Activated T-helper 1 cell treated with anti-CD3 and anti-CD28 coated beads, Interleukin-2, amount 50 U/mL, for 16 hours (primary cell): ENCODE measurements at places on chromosomes 5 and 9.

- DNase-seq = no peak
Observed at GRCh38 chr5:99314721-99315120, 385.9 kb upstream of the CHD1 start.

- DNase-seq = no peak
Observed at GRCh38 chr5:1111241-1111726, 579 bp downstream of the SLC12A7 start.

- DNase-seq = no peak
Observed at GRCh38 chr9:95822015-95822414, 53.5 kb upstream of the ERCC6L2 start.

GRCh38 chr9:76023715-76024195, 133.3 kb downstream of the PCSK5 start:
- no peak for DNase-seq

GRCh38 chr5:155871623-155872022, 455.3 kb upstream of the SGCD start:
- no peak for DNase-seq

DNA sequence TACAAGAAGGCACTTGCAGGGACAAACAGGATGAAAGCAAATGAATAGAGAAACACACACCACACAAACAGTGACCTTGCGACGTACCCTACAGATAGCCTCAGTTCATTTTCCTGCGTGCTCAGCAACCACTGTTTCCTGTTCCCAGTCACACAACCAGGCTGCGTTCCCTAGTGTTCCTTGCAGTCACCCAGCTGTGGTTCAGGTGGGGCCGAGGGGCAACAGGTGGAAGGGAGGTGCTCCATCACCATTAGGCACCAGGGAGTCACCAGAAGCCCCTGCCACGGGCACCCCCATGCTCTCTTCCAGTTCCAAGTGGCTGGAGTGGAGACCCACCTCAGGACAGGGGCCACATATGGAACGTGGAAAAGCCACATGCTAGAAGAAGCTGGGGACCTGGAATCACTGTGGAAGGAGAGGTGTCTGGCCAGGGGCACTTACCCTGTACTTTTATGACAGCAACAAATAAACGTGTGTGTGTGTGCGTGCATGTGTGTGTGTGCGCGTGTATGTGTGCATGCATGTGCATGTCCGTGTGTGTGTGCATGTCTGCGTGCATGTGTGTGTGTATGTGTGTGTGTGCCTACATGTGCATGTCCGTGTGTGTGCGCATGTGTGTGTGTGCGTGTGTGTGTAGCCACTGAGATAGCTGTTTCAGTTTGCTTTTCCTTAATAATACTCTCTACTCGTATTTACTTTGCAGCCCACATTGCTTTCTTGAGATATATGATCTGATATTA, 18.8 kb upstream of the FCN2 start:
- DNase-seq = no peak

DNA sequence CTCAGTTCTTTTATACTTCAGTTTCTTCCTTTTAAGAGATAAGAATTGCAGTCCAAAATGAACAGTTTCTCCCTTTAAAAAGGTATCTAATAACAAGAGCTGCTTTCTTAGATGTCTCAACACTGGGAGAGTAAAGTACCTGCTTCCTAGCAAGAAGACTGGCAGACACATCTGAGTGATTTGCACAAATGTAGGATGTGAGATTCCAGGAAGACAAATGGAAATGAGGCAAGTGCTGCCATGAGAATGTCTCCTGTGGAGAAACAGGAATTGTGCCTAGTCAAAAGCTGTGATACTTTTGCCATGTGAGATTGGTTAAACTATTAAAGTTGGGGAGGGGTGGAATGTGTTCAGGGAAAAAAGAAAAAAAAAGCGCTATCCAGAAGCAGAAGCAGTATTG, 159.1 kb downstream of the HTR1A start:
- no peak for DNase-seq

DNA sequence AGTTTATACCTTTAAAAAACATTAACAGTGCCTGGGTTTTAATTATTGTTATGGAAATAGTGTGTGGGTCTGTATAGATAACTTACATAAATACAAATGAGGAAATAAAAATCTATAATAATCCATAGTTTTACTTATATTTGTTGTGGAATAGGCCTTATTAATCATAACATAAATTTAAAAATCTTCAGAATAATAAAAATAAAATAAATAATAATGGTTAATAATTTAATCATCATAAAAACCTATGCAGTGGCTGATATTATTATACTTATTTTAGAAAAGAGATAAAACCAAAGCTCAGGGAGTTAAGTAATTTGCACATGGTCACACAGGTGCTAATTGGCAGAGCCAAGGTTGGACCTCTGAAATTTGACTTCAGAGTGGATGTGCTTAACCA, 785.3 kb upstream of the SEMA6A start:
- DNase-seq = no peak

- no peak for DNase-seq
Observed at GRCh38 chr9:134187891-134188385, 23.6 kb upstream of the RNU6ATAC start.

DNA sequence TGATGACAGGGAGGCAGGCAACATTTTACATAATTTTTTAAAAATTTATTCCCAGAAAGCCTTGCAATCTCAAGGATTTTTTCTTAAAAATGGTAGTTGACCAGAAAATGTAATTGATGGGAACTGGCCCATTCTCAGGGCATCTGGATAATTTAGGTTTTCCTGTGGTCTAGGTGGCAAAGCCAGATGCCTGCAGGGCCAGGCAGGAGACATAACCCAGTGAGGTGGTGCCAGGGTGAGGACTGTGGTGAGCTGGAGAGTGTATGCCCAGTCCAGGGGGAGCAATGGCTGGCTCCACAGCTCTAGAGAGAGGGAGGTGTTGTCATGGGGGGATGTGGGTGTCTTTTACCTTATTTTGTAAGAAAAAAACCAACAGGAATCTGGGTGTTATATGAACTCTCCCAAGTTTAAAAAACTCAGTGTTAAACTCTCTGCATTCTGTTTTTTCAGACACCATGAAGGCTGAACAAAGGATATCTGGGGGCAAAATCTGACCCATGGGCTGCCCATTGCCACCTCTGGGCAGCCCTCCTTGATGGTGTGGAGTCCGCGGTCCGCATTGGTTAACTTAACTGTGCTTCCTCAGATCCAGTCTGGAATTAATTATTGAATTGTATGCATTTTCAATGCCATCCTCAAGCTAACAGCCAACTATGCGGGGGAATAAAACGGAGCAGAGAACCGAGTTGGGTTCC, 43.9 kb downstream of the BOD1 start:
- no peak for DNase-seq

DNA sequence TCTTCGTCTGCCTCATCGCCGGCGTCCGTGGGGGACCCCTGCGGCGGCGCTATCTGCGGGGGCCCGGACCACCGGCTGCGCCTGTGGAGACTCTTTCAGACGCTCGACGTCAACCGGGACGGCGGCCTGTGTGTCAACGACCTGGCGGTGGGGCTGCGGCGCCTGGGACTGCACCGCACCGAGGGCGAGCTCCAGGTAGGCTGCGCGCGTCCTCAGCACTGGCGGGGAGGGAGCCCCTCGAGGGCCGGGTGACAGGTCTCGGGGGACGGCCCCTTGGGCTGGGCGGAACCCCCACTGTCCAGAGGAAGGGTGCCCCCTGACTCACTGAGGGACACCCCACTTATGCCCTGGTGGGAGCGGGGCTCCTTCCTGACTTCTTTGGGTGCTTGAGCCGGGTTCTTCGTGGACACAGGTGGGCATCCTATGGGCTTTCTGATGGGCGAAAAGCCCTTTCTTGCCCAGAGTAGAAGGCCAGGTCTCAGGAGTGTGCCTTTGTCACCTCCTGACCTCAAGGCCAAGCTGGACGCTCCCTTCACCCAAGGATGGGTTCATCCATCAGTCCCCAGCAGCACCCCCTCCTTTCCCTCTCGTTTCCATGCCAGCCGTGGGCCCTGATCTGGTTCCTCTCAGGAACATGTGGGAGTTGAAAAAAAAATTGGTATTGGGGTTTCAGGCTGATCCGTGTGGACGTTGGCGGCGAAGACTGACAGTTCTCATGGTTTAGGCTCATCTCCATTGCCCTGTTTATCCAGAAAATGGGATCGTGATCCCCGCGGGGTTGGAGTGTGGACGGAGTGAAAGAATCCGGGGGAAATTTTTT, 564 bp downstream of the SLC25A25 start:
- no peak for DNase-seq

- DNase-seq = no peak
Observed at GRCh38 chr5:178768371-178769260, 38.2 kb upstream of the ZNF354A start.

GRCh38 chr5:175591293-175591692, 66.6 kb upstream of the HRH2 start:
- no peak for DNase-seq

GRCh38 chr5:137828180-137828579, 39.5 kb upstream of the MYOT start:
- DNase-seq = no peak

DNA sequence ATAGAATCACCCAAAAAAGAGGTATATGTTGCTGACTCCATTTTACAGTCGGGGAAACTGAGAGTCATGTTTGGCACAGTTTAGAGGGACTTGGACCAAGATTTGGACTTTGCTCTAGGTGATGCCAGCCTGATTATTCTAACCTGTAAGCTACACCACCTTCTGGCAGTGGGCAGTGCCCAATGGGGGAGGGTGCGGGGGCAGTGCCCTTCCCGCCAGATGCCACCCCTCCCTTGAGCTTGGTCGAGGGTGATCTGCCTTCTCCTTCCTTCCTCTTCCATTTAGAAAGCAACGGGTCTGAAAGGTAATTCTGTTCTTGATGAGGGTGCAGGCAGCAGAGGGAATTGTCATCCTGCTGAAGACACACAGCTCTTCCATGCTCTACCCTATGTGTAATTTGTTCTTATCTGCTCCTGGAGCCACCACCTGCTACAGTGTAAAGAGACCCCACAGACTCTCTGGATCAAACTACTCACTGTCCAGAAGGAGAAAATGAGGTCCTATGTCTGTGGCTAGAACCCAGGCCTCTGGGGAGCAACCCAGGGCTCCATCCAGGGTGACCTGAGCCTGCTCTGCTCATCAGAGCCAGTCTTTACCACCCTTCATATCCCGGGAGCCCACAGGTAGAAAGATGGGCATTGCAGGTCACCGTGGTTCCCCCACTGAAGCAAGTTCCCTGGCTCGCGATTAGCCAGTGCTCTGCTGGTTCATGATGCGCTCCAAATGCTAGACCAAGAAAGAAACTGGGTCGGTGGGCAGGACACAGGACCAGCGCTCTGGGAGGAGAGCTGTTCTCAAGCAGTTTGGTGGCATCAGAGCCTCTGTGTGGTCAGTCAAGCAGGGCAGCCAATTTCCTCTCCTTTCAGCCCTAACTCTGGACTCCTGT, 156.2 kb downstream of the RGS3 start:
- no peak for DNase-seq

GRCh38 chr9:98159301-98159700, 33.1 kb downstream of the CORO2A start:
- DNase-seq = no peak

- DNase-seq = no peak
Observed at GRCh38 chr5:45281081-45281480, 415.1 kb downstream of the HCN1 start.

DNA sequence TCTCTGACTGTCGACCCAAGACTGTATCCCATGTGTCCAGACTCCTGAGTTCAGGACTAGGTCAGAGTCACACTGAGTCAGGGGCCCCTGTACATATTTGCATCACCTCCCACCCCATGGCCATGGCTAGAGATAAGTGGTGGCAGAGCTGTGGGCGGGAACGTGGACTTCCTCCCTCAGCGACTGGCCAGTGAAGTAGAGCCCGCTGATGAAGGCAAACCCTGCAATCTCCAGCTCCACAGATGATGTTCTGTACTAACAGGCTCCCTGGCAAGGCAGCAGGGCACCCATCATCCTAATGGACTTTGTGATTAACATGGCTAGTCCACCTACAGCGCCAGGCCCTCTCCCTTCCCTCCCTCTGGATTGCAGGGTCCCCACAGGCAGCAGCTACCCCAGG, 110.5 kb upstream of the LRRTM2 start:
- no peak for DNase-seq

GRCh38 chr9:130209422-130209821, 37.2 kb downstream of the NCS1 start:
- DNase-seq = no peak

DNA sequence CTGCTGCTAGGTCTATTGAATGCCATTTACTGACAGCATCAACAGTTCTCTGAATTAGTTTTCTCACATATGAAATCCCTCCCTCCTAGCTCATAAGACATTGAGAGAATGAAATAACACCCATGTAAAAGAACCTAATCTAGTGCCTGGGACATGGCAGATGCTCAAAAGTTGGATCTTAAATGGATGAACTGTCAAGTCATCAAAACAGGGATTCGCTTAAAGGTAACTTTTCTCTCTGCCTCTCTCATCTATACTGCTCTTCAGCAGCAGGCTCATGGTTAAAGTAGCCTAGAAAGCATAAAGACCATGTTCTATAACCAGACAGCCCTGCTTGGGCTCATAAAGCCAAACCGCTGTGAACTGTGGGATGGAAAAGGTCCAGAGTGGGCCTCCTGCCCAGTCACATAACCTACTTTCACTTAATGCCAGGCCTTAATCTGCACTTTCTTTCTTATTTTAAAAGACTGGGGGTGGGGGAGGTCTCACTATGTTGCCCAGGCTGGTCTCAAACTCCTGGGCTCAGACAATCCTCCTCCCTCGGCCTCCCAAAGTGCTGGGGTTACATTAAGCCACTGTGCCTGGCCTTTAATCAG, 3.7 kb downstream of the TMEM245 start:
- no peak for DNase-seq

DNA sequence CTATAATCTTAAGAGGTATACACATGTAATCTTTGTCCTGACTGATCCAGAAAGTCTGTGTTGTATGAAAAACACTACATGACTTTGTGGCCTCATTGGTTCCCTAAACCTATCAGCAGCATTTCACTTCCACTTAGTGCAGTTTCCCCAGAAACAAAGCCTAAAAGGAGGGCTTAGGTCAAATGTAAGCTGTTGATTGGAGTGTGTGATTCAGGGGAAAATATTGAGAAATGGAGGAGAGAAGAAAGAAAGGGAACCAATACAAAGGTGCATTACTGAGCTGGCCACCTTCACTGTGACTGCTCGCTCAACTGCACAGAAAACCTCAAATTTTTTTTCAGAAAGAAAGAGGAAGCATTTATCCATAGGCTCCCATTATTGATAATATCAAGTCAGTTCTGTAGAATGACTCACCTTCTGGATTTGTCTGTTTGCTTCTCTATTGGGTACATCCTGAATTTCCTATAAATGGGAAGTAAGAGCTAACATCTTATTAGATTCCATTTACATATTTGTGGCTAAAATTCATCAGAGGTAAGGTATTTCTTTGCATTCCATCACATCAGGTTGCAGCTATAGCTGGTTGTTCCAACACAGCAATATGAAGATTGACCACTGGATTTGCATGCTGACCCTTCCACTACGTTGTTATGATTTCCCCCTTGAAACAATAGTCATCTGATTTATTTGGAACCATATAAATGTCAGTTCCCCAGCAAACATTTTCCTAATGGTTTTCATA, 10.3 kb upstream of the FST start:
- DNase-seq = no peak
